ENCODE measurements at places on chromosomes 4 and X.

DNA sequence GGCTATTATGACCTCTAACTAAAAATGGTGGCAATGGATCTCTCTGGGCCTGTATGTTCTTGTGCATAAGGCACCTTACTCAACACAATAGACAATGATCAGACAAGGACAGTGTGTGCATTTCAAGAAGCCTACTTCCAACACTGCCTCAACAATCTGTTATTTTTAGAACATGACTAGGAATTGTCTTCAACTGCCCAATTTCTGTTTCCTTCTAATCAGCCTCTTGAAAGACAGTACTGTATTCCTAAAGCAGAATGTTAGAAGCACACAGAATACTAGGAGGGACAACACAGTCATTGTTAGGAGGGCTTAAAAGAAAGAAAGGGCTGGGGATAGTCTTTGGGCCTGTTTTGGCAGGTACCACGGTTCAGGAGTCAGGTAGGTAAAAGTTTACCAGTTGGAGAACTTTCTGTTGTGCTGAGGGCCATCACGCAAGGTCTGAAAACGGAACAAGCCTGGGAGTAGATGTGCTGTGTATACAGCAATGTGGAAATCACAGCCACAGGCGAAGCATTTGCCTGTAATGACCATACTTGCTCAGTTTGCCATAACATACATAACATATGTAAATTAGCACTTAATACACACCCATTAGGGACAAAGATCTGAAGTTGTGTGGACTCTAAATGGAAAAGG lies 100.8 kb upstream of the ATXN3L start:
- H3K36me3 ChIP-seq: no peaks in the 10 kb centered on the region
- no peak overlapping the region for H3K4me3 ChIP-seq
- no peak overlapping the region for H3K27ac ChIP-seq
- no peak for DNase-seq
- no peaks in the 10 kb centered on the region for H3K27me3 ChIP-seq

DNA sequence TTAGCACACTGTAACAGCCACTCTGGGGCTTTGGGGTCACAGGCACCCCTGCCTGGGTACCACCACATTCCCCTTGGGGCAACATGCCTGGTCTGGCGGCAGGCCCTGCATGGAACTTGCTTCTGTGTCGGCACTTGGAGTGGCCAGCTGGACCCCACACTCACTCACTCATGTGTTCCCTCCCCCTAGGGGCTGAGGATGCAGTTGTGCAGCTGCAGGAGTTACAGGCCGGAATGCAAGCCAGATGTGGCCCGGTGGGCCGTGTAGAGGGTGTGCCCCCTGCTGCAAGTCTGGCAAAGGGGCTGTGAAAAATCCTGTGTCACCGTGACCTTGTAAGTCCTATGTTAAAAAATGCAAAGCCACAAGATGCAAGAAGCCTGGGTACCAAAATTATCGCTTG lies 34.2 kb downstream of the ATXN3L start:
- no peak overlapping the region for H3K4me3 ChIP-seq
- DNase-seq: no peak
- no peaks in the 10 kb centered on the region for H3K4me1 ChIP-seq
- no peak overlapping the region for H3K27ac ChIP-seq

DNA sequence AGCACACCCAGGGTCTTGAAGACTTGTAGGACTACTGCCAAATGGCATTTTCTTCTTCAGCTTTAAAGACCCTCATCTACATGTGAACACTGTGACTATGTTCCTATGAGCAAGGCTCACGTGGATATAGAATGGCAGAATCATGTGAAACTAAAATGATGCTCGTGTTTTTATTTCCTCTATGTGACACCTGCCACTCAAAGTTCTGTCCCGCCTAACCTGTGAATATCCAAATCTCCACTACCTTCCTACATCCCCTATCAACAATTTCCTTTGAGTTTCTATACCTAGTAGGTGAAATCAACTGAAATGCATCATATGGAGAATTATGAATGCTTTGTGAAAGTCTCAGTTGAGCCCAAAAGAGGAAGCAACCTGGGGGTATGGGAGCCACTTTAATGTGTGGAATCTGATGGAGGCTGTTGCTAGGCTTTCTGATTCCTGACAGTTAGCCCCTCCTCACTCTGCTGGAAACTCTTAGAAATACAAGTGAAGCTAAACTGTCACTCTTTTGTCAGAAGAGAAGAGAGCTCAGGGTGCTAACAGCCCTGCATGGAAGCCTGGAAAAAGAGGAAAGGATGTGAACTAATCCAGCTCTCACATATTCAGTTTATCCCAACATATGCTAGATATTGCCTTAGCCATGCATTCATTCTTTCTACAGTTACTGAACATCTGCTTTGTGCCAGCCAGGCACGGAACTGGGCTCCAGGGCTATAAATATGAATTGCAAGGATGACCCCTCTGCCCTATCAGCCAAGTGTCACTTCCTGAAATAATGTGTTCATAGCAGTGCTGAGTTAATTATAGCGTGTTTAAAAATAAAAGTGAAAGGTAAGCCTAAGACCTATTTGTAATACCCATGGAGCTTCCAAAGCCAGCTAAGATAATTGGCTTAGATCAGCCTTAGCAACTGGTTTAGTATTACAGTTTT lies 11.0 kb downstream of the LHFPL1 start:
- no peaks in the 10 kb centered on the region for H3K27me3 ChIP-seq
- no peak for DNase-seq
- no peak overlapping the region for H3K4me3 ChIP-seq
- H3K27ac ChIP-seq: no peak overlapping the region
- no peaks in the 10 kb centered on the region for H3K4me1 ChIP-seq
- H3K36me3 ChIP-seq: no peaks in the 10 kb centered on the region

DNA sequence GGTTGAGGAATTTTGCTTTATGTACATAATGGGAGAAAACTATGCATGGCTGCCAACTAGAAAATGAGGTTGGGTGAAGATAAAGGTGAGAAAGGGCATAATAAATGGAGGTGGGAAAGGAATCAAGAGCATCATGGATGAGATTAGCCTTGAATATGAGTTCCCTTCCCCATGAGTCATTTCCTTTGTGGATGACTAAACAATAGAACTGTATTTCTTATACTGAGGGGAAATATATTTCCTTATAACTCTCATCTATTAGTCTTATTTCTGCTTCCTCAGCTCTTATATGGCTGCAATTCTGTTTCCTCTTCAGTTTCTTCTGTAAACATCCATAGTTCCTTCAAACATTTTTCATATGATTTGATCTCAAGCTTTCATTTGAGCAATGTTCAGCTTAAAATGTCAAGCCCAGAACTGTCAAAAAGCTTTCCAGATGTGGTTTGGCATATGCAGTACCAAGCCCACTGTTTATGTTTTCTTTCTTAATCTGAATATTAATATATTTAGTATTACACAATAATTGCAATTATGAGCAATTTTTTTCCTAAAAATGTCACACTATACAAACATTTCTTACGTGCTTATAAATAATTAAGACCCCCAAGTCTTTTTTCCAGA lies 100.7 kb upstream of the GRPR start:
- no peaks in the 10 kb centered on the region for H3K36me3 ChIP-seq
- peaks cover 10% of the 10 kb centered on the region for H3K27me3 ChIP-seq
- DNase-seq: no peak
- H3K4me1 ChIP-seq: peaks cover 12% of the 10 kb centered on the region
- H3K4me3 ChIP-seq: no peak overlapping the region
- no peak overlapping the region for H3K27ac ChIP-seq

DNA sequence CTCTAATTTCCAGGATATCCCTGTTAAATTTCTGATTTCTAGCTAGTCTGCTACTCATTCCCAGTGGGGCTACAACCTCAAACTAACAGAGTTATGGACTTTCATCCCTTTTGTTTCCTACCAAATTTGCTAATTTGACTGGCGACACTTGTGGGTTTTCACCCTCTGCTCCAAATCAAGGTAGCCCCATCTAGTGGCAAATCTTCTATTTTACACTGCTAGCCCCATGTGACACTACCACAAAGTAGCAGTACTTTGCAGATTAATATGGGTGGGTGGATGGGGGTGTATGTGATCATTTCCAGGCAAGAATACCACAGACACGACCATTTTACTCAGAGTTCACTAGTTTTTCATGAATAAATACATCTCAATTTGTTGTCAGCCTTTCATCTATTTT lies 150.3 kb downstream of the MSL3 start:
- no peak overlapping the region for H3K4me3 ChIP-seq
- H3K27ac ChIP-seq: no peak overlapping the region

GRCh38 chr4:148060264-148061140 lies 328.6 kb downstream of the ARHGAP10 start:
- peaks cover 59% of the 10 kb centered on the region for H3K4me1 ChIP-seq
- peaks cover 10% of the 10 kb centered on the region for H3K36me3 ChIP-seq
- H3K4me3 ChIP-seq: peak overlapping the region; percentile 65
- peak; percentile 26 for DNase-seq
- no peaks in the 10 kb centered on the region for H3K27me3 ChIP-seq

DNA sequence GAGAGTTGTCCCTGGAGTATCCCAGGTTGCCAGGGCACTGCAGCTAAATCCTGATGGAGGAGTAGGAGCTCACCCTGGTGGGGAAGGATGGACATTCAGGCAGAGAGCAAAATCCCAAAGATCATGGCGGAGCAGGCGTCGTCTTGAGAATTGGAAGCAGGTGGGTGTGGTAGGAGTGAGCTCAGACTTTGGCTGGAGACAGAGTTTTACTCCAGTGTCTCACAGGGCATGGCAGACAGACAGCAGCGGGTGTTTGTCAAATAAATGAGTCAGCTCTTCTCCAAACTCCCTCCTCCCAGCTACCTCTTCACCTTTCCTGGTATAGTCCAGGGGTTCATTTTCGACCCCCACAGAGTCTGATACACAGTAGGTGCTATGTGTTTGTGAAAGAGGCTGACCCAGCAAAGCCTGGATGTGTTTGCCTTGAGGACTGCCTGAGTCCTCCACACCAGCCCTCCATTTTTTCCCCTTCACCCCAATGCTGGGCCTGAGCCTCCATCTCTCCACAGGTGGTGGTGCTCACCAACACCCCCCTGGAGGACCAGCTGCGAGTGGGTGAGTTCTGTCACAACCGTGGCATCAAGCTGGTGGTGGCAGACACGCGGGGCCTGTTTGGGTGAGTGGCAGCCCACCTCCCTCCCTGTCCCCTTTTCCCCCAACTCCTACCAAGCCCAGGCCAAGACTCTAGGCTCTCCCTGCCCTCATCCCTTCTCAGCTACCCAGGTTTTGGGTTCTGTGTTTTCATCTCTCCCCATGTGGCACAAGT lies 6.9 kb downstream of the UBA1 start:
- DNase-seq: no peak
- H3K27ac ChIP-seq: no peak overlapping the region
- H3K4me3 ChIP-seq: no peak overlapping the region
- H3K27me3 ChIP-seq: no peaks in the 10 kb centered on the region
- peaks cover 69% of the 10 kb centered on the region for H3K36me3 ChIP-seq
- peaks cover 20% of the 10 kb centered on the region for H3K4me1 ChIP-seq

DNA sequence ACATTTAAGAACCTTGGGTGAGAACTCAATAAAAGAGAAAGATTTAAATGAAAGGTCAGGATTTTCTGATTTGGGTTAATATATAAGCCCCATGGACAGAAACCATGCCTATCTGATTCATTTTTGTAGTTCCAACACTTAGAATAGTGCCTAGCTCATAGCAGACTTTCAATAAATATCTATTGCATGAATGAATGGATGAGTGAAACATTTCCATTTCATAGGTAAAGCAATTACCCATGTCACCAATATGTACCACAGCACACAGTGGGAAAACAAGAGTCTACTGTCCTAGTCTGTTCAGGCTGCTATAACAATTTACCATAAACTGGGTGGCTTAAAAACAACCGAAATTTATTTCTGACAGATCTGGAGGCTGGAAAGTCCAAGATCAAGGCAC lies 63.9 kb upstream of the PTPN13 start:
- no peaks in the 10 kb centered on the region for H3K36me3 ChIP-seq
- no peak overlapping the region for H3K27ac ChIP-seq
- H3K4me1 ChIP-seq: no peaks in the 10 kb centered on the region
- DNase-seq: no peak
- H3K27me3 ChIP-seq: peaks cover 12% of the 10 kb centered on the region

- H3K4me3 ChIP-seq: no peak overlapping the region
- peaks cover 23% of the 10 kb centered on the region for H3K4me1 ChIP-seq
- H3K36me3 ChIP-seq: peaks cover 2% of the 10 kb centered on the region
These were observed 19.6 kb upstream of the CXCL5 start for GRCh38 chr4:74018116-74018515.

DNA sequence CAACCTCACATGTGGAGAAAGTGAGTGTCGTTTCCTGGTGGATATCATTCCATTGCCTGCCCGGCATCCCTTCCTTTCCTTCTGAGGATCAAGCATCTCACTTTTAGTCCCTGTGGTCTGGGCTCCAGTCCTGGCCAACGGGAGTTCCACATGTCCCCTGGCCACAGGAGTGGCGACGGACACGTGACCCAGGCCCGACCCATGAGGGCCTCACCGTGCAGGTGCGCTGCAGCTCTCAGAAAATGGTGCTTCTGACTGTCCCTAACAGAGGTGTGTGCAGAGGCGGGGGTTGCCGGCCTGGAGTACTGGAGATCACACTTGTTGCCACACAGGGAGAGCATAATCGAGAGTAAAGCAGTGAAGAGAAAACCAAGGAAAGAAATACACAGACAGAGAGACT lies 476.9 kb upstream of the FRG1 start:
- no peaks in the 10 kb centered on the region for H3K36me3 ChIP-seq
- DNase-seq: no peak
- H3K4me1 ChIP-seq: no peaks in the 10 kb centered on the region
- no peak overlapping the region for H3K27ac ChIP-seq
- H3K27me3 ChIP-seq: no peaks in the 10 kb centered on the region

GRCh38 chrX:103585411-103586313 lies at the start of gene TCEAL4:
Gene TCEAL4 (plus strand): TSS chrX:103585515. CDS start chrX:103586676, 1,161 bp downstream.
- peak within 1 kb of the TSS; percentile 73 for H3K4me3 ChIP-seq
- H3K27me3 ChIP-seq: peaks cover 10% of the 10 kb centered on the region
- no peak within 1 kb of the TSS for H3K27ac ChIP-seq
- no peaks in the 10 kb centered on the region for H3K36me3 ChIP-seq
- H3K4me1 ChIP-seq: peaks cover 7% of the 10 kb centered on the region

GRCh38 chrX:141320801-141321200 lies 78.5 kb upstream of the SPANXC start:
- DNase-seq: no peak
- H3K4me3 ChIP-seq: no peak overlapping the region
- H3K4me1 ChIP-seq: no peaks in the 10 kb centered on the region
- no peak overlapping the region for H3K27ac ChIP-seq

- no peak for DNase-seq
- H3K4me1 ChIP-seq: no peaks in the 10 kb centered on the region
- H3K36me3 ChIP-seq: no peaks in the 10 kb centered on the region
- H3K4me3 ChIP-seq: no peak overlapping the region
- H3K27ac ChIP-seq: no peak overlapping the region
These were observed 189.3 kb upstream of the GPRIN3 start for GRCh38 chr4:89496851-89497250.

DNA sequence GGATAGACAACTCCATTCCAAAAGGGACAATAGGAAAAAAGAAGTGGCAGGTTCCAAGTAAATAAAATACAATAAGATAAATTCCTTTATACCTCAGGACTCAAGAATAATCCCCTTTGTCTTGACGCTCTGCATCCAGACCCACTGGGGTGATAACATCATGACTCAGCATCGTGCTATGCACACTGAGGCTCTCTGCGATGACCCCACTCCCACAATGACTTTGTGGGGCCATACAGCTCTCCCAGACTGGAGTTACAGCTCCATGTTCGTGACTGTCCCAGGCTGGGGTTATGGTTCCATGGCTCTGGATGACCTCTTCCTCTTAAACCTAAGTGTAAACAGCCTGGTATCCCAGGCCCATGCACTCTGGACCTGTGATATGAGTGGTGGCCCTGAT lies 254.5 kb upstream of the ADGRL3 start:
- no peak overlapping the region for H3K4me3 ChIP-seq
- no peaks in the 10 kb centered on the region for H3K36me3 ChIP-seq
- H3K27me3 ChIP-seq: no peaks in the 10 kb centered on the region
- DNase-seq: no peak
